Cardiac muscle cell (in vitro differentiated cells and primary cell): ENCODE measurements at places on chromosomes 6 and 20. TPM values are rescaled to one million over a fixed set of nuclear protein-coding genes. Genes with fewer than 3 reads are reported as not detected.

- no peak for DNase-seq
- H3K4me1 ChIP-seq: no peaks in the 10 kb centered on the region
- H3K27ac ChIP-seq: no peak overlapping the region
- H3K4me3 ChIP-seq: no peak overlapping the region
Measured at GRCh38 chr6:135932651-135933050, 81.2 kb downstream of the PDE7B start.

The ZNF311 gene
- total RNA-seq: 1.3 and 1.8 TPM in 2 replicates

DNA sequence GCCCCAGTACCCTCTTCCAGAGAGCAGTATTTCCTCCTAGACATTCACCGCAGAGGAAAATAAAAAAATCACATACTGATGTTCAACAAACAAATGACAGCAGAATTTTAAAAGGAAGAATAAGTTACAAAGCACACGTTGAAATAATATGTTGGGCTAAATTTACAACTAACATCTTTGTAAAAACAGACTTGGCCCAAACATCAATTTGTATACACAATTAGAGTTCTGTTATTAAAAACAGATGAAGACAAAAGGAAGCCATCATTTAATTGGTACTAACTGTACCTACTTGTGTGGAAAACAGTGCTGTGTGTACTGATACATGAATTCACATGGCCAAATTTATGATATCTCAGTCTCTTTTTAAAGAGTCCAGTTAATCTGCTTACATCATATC lies 46.3 kb downstream of the KIF6 start:
- peaks cover 5% of the 10 kb centered on the region for H3K4me1 ChIP-seq
- H3K4me3 ChIP-seq: no peak overlapping the region
- DNase-seq: no peak
- no peaks in the 10 kb centered on the region for H3K27me3 ChIP-seq
- H3K27ac ChIP-seq: no peak overlapping the region
- no peaks in the 10 kb centered on the region for H3K36me3 ChIP-seq

- no peak overlapping the region for H3K27ac ChIP-seq
- DNase-seq: no peak
- no peaks in the 10 kb centered on the region for H3K36me3 ChIP-seq
- no peak overlapping the region for H3K4me3 ChIP-seq
- H3K4me1 ChIP-seq: no peaks in the 10 kb centered on the region
Measured at GRCh38 chr6:141464490-141464889, 668.2 kb upstream of the GJE1 start.

DNA sequence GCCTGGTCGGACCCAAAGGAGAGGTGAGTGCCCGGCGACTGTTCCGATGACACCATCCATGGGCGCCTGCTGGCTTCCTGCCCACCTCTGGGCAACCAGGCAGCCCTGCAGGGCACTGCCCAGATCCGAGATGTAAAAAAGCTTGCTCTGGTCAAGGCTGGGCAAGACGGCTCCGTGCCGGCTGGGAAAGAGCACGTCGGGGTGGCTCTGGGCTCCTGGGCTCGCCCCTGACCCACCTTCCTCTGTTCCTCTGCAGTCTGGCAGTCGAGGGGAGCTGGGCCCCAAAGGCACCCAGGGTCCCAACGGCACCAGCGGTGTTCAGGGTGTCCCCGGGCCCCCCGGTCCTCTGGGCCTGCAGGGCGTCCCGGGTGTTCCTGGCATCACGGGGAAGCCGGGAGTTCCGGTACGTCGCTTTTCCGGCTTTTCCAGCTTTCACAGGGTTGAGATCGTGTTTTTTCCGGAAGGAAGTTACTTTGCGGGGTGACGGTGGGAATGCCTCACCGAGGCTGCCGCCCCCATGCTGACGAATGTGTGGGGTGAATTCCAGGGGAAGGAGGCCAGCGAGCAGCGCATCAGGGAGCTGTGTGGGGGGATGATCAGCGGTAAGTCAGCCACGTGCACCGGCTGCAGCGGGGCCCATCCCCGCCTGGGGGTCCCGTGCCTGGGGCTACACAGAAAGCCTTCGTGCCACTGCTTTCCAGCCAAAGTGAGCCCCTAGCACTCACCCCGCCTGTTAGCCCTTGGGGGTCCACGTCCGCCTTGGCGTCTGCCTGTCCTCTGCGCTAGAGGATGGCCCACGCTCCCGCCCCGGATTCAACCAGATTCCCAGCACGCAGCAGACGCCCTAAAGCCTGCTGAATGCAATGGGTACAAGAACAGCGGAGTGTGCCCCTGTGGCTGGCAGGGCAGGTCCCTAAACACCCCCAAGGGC lies 19.3 kb downstream of the COL9A3 start:
- H3K27me3 ChIP-seq: no peaks in the 10 kb centered on the region
- no peak for DNase-seq
- H3K27ac ChIP-seq: no peak overlapping the region
- H3K4me1 ChIP-seq: no peaks in the 10 kb centered on the region
- no peak overlapping the region for H3K4me3 ChIP-seq

The RAB23 gene
- total RNA-seq: 9.1 and 11.9 TPM in 2 replicates

The AKAP12 gene
- total RNA-seq: 44.4 and 84.9 TPM in 2 replicates

The ZSCAN23 gene
- total RNA-seq: 6.9 and 11.3 TPM in 2 replicates

The HLA-DQB1 gene
- 0.18 and 7.2 TPM in 2 replicates for total RNA-seq

GRCh38 chr6:44980841-44981240 lies 347.3 kb upstream of the RUNX2 start:
- no peak for DNase-seq
- H3K4me3 ChIP-seq: no peak overlapping the region
- H3K27me3 ChIP-seq: no peaks in the 10 kb centered on the region
- H3K27ac ChIP-seq: no peak overlapping the region
- peaks cover 4% of the 10 kb centered on the region for H3K4me1 ChIP-seq
- H3K36me3 ChIP-seq: no peaks in the 10 kb centered on the region

GRCh38 chr20:51429696-51430095 lies 112.8 kb downstream of the NFATC2 start:
- H3K4me3 ChIP-seq: no peak overlapping the region
- DNase-seq: no peak
- H3K4me1 ChIP-seq: peaks cover 22% of the 10 kb centered on the region

The KLHDC3 gene
- 264 and 334 TPM in 2 replicates for total RNA-seq
